Stimulated activated CD4-positive, alpha-beta T cell treated with anti-CD3 and anti-CD28 coated beads, Interleukin-4, amount 100 ng/mL, for 48 hours (primary cell): ENCODE measurements at places on chromosomes 2 and 18.

DNA sequence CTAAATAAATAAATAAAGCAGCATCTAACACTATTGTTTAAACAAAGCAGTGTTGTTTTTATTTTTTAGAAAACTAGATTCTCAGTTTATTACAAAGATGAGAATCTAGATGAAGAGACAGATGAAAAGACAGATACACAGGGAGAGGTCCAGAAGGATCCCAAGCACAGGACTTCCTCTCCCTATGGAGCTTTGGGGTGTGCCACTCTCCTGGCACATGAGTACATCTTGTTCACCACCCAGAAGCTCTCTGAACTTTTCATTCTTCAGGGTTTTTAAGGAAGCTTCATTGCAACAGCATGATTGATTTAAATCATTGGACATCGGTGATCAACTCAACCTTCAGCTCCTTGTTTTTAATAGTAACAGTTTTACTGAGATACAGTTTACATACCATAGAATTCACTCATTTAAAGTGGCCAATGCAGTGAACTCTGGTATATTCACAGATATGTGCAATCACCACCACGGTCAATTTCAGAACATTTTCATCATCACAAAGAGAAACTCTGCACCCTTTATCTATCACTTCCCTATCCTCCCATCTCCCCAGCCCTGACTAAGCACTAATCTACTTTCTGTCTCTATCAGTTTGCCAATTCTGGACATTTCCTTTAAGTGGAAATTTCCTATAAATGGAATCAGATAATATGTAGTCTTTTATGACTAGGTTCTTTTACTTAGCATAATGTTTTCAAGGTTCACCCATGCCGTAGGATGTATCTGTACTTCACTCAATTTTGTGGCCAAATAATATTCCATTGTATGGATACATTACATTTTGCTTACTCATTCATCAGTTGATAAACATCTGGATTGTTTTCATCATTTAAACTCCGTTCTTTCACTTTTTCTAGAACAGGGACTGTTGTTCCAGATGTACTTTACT, 62.3 kb upstream of the ZFP36L2 start:
- DNase-seq, result no peak

- no peak for DNase-seq
These were observed 53.2 kb downstream of the SMAD7 start for GRCh38 chr18:48897531-48897930.

GRCh38 chr2:153770359-153770991, 101.2 kb upstream of the GALNT13 start:
- DNase-seq, result no peak

DNA sequence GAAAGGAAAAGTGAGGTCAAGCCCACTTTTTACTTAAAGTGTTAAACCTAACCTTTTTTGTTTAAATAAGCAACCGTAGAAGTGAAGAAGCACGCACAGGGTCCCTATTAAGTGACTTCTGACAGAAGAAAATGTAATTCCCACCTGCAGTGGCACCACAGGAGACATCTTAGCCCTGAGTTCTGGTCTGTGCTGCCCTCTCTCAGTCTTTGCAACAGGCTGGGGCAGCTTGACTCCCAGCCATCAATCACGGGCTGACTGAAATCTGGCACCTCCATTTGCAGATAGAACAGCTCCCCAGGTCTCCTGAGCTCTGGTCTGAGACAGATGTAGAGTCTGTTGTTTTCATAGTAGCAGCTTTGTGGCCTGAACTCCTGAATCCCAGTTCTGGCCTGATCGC, 170.0 kb downstream of the LTBP1 start:
- no peak for DNase-seq

DNA sequence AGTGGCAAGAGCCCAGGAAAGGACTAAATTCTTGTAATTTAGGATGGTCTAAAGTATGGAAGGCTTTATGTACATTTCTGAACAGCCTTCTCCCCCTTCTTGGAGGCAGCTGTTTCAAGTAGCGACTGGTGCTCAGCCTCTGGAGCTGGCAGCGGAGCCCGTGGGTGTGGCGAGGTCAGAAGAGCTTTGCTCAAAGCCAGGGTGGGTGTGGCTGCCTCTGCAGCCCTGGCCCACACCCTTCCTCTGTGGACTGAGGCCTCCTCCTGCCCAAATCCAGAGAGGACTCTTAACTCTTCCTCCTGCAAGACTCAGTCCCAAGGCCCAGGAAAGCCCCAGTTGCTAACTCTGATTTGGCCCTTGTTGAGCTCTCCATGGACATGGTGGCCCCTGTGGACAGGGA, 202.1 kb upstream of the REV1 start:
- DNase-seq, result no peak

DNA sequence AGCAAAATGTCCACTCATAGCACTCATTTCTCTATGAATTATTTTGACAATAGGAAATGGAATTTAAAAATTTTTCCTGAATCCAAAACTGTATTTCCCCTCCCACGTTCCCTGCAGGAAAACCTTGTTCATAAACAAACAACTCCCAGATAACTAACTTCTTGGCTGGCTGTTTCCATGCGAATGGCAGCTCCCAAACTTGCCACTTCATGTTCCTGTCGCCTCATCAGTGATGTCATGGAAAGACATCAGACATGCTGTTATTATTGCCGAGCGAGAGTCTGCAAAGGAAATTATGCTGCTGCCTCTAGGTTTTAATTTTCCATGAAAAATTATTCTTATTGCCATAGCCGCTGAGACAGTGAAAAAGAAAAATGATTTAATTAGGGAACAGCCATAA, 117.0 kb upstream of the RIOK3 start:
- no peak for DNase-seq

DNA sequence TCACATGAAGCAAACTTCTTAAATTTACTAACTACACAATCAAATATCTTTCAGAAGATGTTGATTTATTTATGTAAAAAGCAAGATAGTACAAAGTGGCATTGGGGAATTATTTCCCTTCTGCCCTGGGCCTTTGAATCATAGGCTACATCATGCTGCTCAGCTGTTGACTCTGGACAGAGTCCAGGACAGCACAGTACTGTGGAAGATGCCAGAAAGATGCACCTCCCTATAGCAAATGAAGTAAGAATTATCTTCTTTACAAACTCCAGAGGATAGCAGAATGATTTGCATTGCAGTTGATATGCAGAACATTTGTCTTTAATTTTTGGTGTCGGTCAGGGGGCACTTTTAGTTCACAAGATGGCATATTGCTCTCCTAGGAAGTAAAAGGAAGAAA, 1354.5 kb upstream of the ZEB2 start:
- DNase-seq, result no peak

- DNase-seq, result no peak
These were observed 127.8 kb downstream of the COPS8 start for GRCh38 chr2:237213315-237214022.

GRCh38 chr18:57210107-57210715, 63.3 kb downstream of the BOD1L2 start:
- no peak for DNase-seq

GRCh38 chr2:3867469-3867868, 164.1 kb downstream of the DCDC2C start:
- DNase-seq, result no peak

DNA sequence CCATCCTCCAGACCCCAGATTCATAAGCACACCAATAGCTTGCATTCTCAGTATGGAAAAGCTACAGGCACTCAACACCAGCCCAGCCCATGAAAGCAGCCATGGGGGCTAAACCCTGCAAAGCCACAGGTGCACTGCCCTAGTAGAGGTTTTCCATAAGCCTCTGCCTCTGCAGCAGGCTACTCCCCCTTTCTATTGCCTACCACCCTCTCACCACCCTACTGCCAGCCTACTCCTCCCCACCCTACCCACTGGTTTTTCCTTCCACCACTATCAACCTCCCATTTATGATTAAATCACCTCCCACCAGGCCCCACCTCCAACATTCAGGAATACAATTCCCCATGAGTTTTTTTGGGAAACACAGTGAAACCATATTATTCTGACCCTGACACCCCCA, 96.4 kb upstream of the TEKT4 start:
- no peak for DNase-seq

GRCh38 chr18:12597760-12598159, 60.1 kb downstream of the SPIRE1 start:
- DNase-seq, result no peak

DNA sequence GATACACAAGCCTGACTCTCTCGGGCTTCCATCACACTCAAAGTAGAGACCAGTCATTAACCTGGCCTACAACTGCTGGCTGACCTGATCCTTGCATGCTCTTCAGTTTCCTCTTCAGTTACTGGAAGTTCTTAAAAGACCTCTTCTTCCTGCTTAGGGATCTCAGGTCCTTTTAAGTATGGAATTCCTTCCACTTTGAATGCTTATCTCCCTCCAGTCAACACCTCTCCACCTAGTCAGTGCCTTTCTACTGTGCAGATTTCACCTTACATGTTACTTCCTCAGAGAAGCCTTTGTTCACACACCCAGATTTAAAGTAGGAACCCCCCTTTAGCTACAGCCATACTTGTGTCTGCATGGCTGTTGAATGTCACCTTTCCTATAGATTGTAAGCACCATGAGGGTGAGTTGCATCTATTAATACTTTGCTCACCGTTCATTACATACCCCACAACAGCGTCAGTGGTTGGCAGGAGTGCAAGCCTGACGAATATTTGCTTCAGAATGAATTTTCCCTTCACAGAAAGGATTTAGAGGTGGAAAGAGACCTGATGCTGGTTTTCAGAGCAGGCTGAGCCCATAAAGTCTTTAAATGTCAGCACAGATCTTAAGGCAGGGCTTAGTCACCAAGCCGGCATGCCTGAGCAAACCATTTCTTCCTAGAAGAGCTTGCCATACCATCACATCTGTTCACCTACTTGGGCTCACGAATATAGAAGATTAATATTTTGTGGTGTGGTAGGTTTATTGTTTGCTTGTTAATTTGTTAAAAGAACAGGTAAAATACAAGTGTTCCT, 90.1 kb downstream of the ACVR1 start:
- DNase-seq, result no peak

- DNase-seq, result no peak
These were observed 57.8 kb upstream of the RGPD5 start for GRCh38 chr2:109736177-109736827.

DNA sequence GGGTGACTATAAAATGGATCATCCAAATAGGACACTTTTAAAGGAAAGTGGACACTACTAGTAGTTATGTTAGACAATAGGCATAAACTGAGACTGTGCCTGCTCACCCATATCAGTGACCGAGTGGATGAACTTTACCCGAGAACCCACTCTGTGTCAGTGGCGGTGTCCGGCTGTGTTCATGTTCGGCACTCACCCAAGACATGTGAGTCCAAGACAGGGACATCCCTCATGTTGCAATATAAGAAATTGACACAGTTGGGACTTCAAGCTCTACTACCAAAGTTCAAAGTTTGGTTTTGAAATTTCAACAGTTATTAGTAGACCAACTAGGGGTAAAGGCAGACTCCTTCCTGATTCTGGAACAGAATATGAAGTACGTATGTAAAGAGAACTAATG, 326.3 kb upstream of the TNP1 start:
- DNase-seq, result no peak

DNA sequence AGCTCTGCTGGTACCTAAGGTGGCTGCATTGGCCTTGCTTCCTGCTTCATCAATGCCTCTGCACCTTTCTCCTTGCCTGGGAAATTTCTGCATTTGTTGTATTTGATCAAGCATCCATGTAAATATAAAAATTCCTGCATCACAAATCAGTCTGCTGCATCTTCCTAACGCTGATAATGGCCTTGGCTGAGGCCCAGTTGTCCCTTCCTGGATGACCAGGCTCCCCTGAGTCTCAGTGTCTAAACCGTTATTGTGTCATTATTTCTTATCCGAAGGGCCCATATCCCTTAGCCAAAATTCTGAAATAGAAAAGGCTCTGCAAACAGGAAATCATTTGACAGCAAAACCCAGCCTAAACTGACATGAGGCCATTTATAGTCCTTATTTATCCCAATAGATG, 62.4 kb downstream of the KLHL29 start:
- DNase-seq, result no peak

GRCh38 chr18:28005164-28005563, 171.8 kb downstream of the CDH2 start:
- no peak for DNase-seq

DNA sequence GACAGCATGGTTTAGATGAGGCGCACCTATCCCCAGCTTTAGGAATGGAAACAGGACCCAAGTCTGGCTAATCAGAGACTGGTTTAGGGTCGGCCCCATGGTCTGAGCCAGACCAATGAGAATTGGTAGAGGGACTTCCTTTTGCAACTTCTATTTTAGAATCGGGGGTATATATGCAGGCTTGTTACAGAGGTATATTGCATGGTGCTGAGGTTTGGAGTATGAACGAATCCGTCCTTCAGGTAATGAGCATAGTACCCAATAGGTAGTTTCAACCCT, 1.5 kb upstream of the BOLA3 start:
- no peak for DNase-seq

GRCh38 chr2:240178564-240178963, 38.1 kb upstream of the OTOS start:
- DNase-seq, result no peak

- no peak for DNase-seq
These were observed at the start of gene RNPEPL1 for GRCh38 chr2:240567872-240568677. TSS of gene RNPEPL1 (plus strand) at chr2:240568484. CDS start at chr2:240568587, 103 bp downstream.

DNA sequence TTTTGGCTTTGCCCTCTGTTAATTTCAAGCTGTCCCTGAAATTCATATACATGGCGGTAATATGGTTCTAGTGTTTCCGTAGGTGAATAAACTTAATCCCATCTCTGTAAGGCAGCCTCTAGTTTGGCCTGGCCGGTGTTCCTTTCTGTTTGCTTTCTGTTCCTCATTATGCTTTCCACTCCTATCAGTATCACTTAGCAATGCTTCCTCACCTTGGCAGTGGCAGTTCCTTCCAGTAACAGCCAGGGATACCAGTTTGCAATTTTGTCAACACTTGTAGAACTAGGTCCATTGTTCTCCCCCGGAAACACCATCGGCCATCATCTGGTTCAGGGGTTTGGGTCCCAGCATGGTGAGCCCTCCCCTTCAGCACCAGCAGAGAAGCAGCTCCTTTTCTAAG, 18.2 kb upstream of the TNP1 start:
- DNase-seq, result no peak

DNA sequence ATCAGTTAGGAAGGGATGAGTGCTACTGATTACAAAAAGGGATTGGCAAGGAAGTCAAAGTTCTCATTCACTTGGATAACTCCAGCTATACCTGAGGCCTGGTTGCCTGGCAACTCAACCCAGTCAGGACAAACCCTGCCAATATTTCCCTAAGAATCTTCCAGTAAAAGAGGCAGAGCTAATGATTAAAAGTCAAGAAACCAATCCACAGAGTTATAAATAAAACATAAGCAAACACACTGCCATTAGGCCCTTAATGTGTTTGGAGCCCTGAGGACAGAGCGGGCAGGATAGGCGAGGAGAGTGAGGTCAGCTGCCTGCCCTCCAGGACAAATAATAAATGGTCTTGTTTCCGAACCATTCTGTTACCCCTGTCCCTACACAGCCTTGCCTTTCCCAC, 215.6 kb upstream of the NABP1 start:
- DNase-seq, result no peak

- no peak for DNase-seq
These were observed 48.6 kb downstream of the FIGN start for GRCh38 chr2:163687217-163687616.
